SK-N-SH (cell line): ENCODE measurements at places on chromosomes 13 and 19.

- DNase-seq = no peak
Measured at GRCh38 chr13:34833562-34834182, 108.4 kb upstream of the NBEA start.

DNA sequence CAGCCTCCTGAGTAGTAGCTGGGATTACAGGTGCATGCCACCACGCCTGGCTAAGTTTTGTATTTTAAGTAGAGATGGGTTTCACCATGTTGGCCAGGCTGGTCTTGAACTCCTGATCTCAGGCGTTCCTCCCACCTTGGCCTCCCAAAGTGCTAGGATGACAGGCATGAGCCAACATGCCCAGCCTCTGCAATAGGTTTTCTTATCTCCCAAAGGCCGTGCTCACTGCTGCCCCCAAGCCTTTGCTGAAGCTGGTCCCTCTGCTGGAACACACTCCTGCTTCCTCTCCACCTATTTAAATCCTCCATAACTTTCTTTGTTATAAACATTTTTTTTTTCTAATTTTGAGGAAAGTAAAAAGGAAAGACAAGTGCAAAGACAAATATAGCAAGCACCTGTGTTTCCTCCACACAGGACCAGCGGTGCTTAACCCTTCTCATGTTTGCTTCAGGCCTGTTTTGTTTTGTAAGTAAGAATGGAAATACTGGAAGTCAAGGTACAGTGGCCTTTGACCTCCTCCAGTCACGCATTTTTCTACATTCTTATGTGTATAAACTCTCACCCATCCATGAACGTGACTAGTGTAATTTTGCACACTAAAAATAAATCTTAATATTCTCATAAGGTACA, 14.5 kb upstream of the TNFAIP8L1 start:
- no peak for DNase-seq

- DNase-seq = no peak
Measured at GRCh38 chr19:20165971-20166592, 932 bp upstream of the ZNF486 start.

GRCh38 chr13:39417643-39418042, 185.3 kb downstream of the LHFPL6 start:
- DNase-seq = no peak
